ENCODE measurements at places on chromosomes 4 and X.

DNA sequence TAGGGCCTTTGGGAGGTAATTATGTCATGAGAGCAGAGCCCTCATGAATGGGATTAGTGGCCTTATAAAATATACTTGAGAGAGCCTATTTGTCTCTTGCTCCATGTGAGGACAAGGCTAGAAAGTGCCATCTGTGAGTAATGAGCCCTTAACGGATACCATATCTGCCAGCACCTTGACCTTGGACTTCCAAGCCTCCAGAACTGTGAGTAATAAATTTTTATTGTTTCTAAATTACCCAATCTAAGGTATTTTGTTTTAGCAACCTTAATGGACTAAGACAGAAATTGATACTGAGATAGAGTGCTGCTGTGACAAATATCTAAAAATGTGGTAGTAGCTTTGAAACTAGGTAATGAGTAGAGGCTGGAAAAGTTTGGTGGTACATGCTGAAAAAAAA is 285.0 kb upstream of the DIPK2B start:
- no peak for DNase-seq

DNA sequence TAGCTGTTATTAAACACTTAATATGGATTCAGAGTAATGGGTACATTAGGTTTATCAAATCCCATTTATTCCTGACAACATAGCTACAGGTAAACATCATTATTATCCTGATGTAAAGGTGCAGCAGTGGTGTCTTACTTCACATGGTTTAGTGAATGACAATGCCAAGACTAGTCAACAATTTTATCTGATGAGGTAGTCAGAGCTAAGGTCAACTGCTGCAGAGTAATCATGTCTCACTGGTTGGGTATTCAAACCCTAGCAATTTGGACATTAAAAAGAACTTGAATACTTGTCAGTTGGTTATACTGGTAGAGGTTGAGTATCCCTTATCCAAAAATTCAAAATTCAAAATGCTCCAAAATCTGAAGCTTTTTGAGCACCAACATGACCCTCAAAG is 117.6 kb downstream of the MAB21L2 start:
- no peak for DNase-seq

DNA sequence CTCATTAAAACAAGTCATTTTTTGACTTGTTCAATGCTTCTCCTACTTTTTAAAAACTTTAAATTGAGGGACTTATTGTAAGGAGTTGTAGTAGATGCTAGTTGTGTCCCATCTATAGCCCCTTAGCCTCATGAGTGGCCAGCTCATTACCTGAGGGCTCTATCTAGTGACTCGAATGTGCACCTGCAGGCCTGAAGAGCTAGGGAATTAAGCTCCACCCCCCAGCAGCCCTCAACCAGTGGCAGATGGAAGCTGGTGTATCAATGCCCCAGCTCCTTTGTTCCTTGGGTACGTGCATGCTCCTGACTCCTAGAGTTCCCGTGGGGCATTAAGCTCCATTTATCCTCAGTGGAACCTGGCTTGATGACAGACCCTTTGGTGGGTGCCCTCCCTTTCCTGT is 146.7 kb upstream of the FAM9B start:
- DNase-seq: no peak

GRCh38 chr4:4247696-4248028 is 361 bp downstream of the TMEM128 start:
- DNase-seq: no peak

GRCh38 chr4:27000820-27001219 is 140.2 kb downstream of the STIM2 start:
- no peak for DNase-seq

- DNase-seq: no peak
Observed at GRCh38 chrX:136346506-136346905, 45.7 kb downstream of the ADGRG4 start.

- DNase-seq: no peak
Observed at GRCh38 chr4:78846258-78846657, 70.1 kb downstream of the BMP2K start.

DNA sequence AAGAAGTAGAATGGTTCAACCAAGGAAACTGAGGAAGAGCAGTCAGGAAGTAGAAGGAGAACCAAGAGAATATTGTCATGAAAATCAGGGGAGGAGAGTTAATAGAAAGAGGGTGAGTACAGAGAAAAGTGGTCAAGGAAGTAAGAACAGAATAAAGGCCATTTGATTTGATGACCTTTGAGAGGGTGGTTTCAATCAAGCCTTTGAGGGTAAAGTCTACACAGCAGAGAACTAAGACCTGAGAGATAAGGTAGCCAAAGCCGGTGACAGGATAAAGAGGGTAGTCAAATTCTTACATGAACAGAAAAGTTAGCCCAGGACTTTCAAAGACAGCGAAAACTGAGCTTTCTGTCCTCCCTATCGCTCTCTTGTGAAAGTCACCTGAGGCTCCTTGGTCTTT is 34.6 kb upstream of the FGF16 start:
- DNase-seq: no peak

- no peak for DNase-seq
Observed at GRCh38 chr4:116736756-116737155, 348.6 kb downstream of the TRAM1L1 start.

DNA sequence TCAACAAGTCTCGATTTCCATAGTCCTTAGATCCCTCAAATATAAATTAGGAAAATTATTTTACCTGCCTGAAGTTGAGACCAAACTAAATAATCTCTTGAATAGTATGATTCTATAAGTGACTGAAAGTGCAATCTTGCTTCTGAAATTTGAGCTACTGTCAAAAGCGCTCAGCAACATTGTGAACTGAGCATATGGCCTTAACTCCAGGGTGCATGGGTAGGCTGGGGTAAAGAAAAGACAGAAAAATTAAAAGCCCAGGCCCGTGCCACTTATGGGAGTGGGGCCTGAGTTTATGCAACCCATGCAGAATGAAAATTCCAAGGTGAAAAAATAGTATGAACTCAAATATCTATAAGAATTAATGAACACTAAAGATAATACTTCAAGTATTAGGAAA is 9.8 kb downstream of the PGRMC2 start:
- DNase-seq: no peak

- DNase-seq: no peak
Observed at GRCh38 chrX:9710332-9710731, 55.3 kb downstream of the GPR143 start.

- DNase-seq: no peak
Observed at GRCh38 chr4:83629945-83630721, 94.2 kb downstream of the GPAT3 start.

DNA sequence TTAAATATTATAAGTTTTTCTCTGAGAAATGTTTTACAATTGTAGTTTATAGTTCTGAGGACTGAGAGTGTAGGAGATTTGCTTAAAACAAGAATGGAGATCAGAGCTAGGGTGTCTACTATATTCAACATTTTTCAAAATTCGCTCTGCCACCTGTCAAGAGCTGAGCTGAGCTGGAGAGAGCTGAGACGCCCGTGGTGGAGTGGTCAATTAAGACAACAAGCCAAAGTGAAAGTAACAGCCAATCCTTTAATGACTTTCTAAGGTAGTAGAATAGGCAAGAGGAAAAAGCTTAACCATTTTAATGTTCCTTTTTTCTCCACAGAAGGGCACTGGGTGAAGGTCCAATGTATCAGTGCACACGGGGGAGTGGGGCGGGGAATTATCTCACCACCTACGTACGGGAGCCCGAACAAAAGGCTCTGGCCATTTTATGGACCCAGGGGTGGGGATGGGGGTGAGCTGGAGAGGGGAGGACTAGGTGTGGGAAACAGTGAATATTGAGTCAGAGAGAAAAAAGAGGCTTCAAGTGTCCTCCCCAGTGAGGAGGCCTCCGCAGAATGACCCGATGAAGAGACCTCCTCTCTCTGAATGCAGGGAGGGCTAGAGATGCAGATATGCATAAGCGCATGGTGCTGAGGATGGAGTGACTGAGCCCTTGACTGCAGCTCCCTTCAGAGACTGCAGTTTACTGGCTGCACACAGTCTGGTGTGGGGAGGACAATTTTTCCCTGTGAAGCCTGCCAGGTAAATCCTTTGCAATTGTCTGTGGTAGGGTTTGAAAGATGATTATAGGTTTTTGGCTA is 60.8 kb downstream of the SPCS3 start:
- no peak for DNase-seq

DNA sequence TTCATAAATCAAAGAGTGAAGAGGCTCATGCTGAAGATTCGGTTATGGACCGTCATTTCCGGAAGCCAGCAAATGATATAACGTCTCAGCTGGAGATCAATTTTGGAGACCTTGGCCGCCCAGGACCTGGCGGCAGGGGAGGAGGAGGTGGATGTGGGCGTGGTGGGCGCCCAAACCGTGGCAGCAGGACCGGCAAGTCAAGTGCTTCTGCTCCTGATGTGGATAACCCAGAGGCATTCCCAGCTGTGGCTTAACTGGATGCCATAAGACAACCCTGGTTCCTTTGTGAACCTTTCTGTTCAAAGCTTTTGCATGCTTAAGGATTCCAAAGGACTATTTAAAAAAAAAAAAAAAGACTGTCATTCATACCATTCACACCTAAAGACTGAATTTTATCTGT is 44.0 kb upstream of the EFNB1 start:
- no peak for DNase-seq

DNA sequence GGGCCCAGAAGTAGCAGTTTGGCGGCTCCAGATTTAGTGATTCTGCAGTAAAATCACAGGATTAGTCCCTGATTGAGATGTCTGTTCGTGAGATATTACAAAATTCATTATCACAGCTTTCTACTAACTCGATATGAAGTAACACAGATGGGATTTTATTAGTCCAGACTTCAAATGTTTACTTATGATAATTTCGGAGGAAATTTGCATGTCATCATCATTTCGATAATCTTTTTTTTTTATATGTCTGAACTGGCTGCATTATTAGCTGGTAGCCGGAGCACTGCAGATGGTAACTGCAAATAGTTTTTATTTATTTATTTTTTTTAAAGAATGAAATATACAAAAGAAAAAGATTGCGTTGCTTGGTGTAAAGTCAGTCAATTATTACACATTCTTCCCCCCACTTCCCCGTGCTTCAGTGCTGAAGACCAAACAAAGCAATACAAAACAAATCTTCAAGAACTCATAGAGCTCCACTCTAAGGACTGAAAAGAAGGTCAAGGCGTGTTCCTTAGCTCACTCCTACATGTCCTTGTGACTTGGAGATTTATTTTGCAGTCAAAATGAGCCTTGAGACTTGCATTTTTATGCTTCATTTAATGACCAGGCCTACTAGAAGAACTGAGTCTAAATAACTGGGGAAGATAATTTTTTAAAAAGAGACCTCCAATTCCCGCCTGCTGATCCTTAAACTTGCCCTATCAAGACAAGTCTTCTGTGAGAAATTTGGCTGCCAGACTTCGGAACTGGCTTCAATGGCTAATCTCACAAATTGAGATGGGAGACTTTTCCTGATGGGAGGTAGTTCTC is 11.7 kb upstream of the PITX2 start:
- DNase-seq: peak; percentile 52

- DNase-seq: peak; percentile 64
Observed at GRCh38 chr4:183905593-183906488, 734 bp downstream of the STOX2 start.

GRCh38 chr4:186764457-186764856 is 40.8 kb upstream of the FAT1 start:
- DNase-seq: no peak

GRCh38 chrX:154300816-154301215 is 5.2 kb downstream of the TKTL1 start:
- DNase-seq: no peak

GRCh38 chr4:112327965-112328733 is 31.0 kb downstream of the ALPK1 start:
- peak; percentile 72 for DNase-seq
